Activated CD4-positive, CD25-positive, alpha-beta regulatory T cell (primary cell): ENCODE measurements at places on chromosomes 6 and 20.

GRCh38 chr6:162151021-162151665 is 576.4 kb downstream of the PRKN start:
- no peak for DNase-seq

GRCh38 chr20:39112178-39112743 is 150.1 kb downstream of the DHX35 start:
- no peak for DNase-seq

DNA sequence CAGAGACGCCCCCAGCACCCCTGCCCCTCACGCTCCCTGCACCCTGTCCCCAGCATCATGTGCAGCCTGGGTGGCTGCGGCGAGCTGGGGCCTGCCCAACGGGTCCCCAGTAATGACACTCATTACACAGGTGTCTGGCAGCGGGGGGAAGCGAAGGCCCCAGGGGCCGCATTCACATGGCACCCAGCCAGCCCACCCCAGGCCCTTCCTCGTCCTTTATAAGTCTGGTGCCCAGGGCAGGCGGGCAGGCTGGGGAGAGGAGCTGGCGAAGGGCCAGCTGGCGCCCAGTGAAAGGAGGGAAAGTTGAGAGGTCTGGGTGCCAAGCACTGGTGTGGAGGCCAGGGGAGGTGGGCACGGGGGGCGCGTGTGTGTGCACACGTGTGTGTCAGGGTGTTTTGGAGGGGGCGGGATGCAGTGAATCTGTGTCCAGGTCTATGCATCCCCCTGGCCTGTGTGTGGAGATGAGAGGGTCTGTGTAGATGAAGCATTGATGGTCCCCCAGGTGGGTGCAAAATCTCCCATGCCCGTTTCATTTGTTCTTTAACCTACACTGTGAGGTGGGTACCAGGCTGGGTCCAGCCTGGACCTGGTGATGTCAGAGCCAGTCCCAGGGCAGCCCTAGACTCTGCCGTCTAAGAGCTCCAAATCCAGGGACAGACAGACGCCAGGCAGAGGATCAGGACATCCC is 105.3 kb downstream of the CEBPB start:
- DNase-seq, result no peak

- DNase-seq, result no peak
Observed at GRCh38 chr6:161418463-161418945, 144.6 kb upstream of the AGPAT4 start.

- DNase-seq, result no peak
Observed at GRCh38 chr6:127992144-127992543, 91.3 kb upstream of the THEMIS start.

DNA sequence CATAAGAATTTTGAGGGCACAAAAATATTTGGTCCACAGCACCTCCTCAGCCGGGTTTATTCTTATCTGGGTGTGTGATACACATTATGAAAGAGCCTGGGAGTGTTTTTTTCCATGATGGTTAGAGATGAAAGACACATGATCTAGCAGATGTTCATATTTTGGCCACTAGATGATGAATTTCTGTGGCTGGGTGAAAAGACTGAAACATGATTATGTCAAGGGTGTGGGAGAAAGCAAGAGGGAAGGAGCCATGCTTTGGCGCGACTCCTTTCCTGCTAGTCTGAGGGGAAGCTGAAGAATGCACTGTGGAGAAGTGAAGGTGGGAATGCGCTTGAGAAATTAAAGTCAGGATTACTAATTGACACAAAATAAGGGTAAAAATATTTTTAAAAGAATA is 102.3 kb downstream of the SH3BGRL2 start:
- no peak for DNase-seq

DNA sequence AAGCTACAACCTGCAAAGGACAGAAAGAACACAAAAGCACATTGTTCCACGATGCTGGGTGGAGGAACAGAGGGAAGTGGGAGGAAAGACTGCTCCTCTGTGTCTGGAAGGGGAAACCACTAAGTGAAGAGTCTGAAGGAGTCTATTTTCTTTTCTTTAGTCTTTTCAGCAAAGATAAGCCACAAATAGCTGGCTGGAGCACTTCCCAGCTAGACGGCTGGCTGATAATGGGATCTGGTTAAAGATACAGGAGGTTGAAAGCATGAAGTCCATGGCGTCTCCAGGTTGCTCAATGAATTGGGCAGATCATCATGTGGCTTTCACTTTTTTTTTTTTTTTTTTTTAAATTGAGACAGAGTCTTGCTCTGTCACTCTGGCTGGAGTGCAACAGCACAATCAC is 154.0 kb upstream of the KCNG1 start:
- DNase-seq, result no peak

GRCh38 chr6:121441477-121441876 is 6.0 kb downstream of the GJA1 start:
- DNase-seq, result no peak

DNA sequence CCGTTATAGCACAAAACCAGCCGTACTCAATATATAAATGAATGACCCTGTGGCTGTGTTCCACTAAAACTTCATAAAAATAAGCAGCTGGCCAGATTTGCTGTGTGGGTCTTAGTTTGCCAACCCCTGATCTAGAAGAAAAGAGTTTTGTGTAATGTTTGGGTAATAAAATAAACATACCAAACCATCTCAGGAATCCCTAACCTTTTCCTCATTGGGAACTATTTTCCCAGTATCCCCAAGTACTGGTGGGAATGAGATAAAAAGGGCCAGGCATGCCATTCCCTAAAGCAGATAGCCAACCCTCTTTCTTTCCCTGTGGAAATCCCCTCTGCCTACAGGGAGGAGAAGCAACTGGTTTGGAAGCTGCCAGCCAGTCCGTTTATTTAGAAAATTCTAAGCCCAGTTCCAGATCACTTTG is 169.1 kb upstream of the AKAP12 start:
- DNase-seq, result no peak

- no peak for DNase-seq
Observed at GRCh38 chr6:88183471-88183870, 17.3 kb upstream of the CNR1 start.

DNA sequence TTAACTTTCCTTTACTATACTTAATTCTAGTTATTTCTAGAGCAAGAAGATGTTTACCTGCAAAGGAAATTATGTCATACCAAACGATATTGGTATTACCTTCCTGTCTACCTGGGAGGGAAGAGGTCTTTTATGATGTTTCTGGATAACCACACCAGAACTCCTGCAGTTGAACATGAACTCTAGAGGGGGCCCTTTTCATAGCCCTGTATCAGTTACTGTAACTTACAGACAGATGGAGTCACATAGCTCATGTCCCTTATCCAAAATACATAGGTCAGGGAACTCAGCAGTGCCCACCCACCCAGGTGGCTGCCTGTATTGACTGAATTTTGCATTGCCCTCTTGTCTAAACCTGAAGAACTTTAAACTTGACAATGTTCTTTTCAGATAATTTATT is 35.1 kb upstream of the MYL9 start:
- no peak for DNase-seq

- DNase-seq, result no peak
Observed at GRCh38 chr6:116208056-116208785, 45.7 kb downstream of the TSPYL4 start.

DNA sequence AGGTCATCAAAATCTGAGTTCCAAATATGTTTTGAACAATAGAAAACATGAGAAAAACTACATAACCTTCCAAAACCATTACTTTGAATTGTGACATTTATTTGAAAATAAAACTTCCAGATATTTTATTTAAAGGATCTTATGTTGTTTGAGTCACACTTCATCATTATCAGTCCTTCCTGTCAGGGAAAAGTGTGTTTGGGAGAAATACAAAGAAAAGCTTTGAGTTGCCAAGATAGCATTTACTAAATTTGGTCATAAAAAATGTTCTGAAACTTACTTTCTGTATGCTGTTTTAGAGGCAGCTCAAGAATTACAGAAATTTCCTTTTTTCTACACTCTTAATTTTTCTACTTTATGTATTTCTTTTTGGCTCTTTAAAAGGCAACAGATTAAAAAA is 208.2 kb upstream of the RIN2 start:
- no peak for DNase-seq

- DNase-seq, result no peak
Observed at GRCh38 chr6:165573671-165574070, 89.4 kb downstream of the PDE10A start.

GRCh38 chr20:35172434-35172806 is 548 bp downstream of the PROCR start:
- DNase-seq, result no peak

- DNase-seq, result no peak
Observed at GRCh38 chr6:51213811-51214210, 395.1 kb downstream of the TFAP2B start.

- no peak for DNase-seq
Observed at GRCh38 chr6:53044572-53044971, 20.6 kb upstream of the FBXO9 start.

DNA sequence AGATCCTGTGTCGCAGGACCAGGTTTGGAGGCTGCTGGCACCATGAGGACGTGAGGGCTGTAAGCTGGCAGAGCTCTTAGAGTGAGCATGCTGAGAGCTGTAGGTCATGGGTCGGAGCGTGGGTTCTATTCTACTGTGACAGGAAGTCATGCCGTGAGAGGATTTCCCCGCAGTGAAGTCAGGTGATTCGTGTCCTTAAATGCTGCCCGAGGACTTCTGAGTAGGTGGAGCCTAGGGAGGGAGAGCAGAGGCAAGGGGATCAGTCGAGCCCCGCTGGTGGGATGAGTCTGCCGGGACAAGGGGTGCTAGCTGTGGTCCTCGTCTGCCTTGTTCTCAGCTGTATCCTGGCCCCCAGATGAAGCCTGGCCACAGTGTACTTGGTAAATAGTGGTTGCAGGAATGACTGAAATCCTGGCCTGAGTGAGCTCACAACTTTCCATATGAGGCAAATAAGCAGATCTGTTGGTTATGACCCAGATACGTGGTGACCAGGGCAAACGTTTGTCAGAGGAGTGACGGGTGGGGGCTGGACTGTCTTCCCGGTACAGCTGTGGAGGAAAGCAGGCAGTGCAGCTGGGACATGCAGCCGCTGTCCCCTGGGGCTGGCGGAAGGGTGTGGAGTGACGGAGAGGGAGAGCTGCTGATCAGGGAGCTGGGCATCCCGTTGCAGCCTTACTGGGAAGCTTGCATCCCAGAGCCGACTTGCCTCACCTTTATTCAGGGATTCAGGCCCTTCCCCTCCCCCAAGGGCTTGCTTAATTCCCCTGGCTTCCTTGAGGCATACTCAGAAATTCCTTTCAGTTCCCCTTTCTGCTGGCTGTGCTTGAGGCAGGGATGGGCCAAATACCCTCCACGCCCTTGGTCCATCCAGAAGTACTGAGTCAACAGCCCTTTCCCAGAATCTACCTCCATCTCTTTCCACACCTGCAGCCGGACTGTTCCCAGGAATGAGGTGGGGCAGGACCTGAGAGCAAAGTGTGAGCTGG is 250.9 kb upstream of the RREB1 start:
- DNase-seq, result peak; percentile 7

DNA sequence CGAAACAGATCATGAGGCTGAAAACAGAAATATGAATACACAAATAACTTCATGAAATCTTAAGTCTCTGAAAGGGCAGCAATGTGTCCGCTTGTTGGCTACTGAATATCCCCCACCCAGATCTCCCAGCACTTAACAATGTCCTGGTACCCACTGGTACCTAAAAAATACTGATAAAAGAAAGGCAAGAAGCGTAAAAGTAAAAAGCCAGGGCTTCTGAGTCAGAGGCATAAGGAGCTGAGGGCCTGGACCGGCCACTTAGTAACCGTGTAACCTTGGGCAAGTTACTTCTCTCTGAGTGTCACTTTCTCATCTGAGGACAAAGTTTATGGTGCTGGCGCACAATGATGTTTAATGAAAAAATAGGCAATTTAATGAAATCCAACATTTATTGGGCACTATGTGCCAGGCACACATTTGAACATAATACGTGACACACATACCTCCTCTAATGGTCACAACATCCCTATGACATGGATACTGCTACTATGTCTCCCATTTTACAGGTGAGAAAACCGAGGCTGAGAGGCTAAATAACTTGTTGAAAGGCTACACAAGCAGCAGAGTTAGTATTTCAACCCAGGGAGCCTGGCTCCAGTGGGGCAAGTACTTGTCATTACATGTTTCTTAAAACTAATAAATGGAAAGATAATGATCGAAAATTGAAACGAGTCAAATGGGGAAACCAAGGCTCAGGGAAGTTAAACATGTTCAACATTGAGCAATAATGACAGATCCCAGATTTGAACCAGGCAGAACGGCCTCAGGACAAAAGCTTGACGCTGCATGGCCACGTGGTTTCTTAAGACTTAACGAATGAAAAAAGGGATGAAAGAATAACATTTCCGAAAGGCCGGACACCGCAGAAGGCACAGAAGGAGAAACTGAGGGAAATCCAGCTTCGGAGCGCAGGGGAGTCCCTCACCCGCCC is 828 bp downstream of the TP53RK start:
- DNase-seq, result no peak

DNA sequence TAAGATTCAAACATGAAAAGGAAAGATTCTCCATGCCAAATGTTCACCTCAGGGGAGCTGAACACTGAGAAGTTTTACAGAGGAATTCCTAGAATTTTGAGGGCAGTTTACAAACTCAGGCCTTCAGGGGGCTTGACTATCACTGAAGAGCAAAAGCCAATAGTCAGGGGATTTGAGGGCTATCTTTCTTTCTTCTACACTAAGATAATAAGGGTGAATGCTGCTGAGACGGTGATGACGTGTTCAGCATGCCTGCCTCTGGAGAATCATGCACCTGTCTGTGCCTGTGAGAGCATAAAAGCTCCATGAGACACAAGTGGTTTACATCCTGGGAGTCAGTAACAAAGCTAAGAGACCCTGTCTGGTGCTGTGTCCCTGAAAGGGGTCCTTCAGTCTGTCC is 1085.6 kb downstream of the KIF16B start:
- DNase-seq, result no peak

- no peak for DNase-seq
Observed at GRCh38 chr6:75273009-75273408, 11.6 kb downstream of the TMEM30A start.

- no peak for DNase-seq
Observed at GRCh38 chr20:35226126-35226883, at the start of gene MMP24. Gene MMP24, plus strand, starts transcription at chr20:35226690. Its CDS starts 49 bp downstream, at chr20:35226739.

- no peak for DNase-seq
Observed at GRCh38 chr20:39910536-39910935, 778.5 kb downstream of the MAFB start.

GRCh38 chr6:43702171-43702533 is 14.6 kb upstream of the MRPS18A start:
- DNase-seq, result no peak

- DNase-seq, result no peak
Observed at GRCh38 chr20:36320261-36320897, 14.2 kb downstream of the DLGAP4 start.

GRCh38 chr6:84052204-84052882 is 18.8 kb downstream of the MRAP2 start:
- no peak for DNase-seq
